Breast epithelium (tissue), 4 donors: ENCODE measurements at places on chromosomes 6 and 20.
A peak's percentile ranks its signal among the peaks of the same experiment; 100 is the strongest.

- H3K27ac ChIP-seq = no peak overlapping the region
- no peaks in the 10 kb centered on the region for H3K36me3 ChIP-seq
- no peak for DNase-seq
- no peak overlapping the region for H3K4me3 ChIP-seq
- H3K4me1 ChIP-seq = peaks cover 6% of the 10 kb centered on the region
Observed at GRCh38 chr20:51500936-51501335, 41.6 kb downstream of the NFATC2 start.

- no peaks in the 10 kb centered on the region for H3K4me1 ChIP-seq
- H3K27ac ChIP-seq = no peak overlapping the region
- H3K36me3 ChIP-seq = no peaks in the 10 kb centered on the region
- no peak overlapping the region for H3K4me3 ChIP-seq
Observed at GRCh38 chr6:68427630-68428029, 207.5 kb upstream of the ADGRB3 start.

DNA sequence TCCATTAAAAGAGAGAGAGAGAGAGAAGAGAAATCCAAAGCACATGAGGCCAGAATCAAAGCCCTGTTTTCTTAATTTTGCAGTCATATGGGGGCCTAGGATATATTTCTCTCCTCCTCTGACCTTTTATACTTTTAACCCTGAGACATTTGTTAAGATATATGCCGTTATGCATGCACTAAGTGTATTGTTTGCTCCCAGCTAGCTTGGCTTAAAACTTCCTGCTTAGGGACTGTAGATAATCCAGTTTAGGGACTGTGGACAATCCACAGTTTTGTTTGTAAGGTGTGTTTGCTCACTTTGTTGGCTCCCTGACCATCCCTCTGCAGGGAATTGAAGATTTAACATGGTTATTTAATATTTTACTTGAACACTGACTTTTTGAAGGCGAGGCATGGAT lies 166.3 kb upstream of the TSHZ2 start:
- no peak overlapping the region for H3K4me3 ChIP-seq
- no peaks in the 10 kb centered on the region for H3K4me1 ChIP-seq
- H3K36me3 ChIP-seq = no peaks in the 10 kb centered on the region
- no peaks in the 10 kb centered on the region for H3K27me3 ChIP-seq
- H3K27ac ChIP-seq = no peak overlapping the region

GRCh38 chr20:23246717-23247664 lies 103.6 kb upstream of the NXT1 start:
- no peaks in the 10 kb centered on the region for H3K36me3 ChIP-seq
- no peaks in the 10 kb centered on the region for H3K4me1 ChIP-seq
- DNase-seq = no peak

DNA sequence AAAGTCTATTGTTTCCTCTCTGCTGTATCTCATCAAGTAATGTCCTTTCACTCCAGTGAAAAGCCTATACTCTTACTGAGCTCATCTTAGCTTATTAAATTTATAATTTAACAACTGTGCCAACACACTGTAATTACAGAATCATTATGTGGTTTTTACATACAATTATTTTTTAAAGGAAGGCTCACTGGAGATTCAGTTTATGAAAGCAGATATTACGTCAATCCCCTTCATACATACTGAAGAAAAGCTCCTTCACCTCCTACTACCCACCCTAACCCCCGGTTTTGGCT lies 28.1 kb downstream of the ARHGAP18 start:
- H3K27ac ChIP-seq = peak overlapping the region; percentile 79
- no peaks in the 10 kb centered on the region for H3K36me3 ChIP-seq
- DNase-seq = no peak
- H3K4me3 ChIP-seq = no peak overlapping the region

- no peaks in the 10 kb centered on the region for H3K27me3 ChIP-seq
- no peaks in the 10 kb centered on the region for H3K36me3 ChIP-seq
- H3K27ac ChIP-seq = no peak overlapping the region
- peak overlapping the region; percentile 4 for H3K4me3 ChIP-seq
Observed at GRCh38 chr6:167093922-167094432, 28.9 kb upstream of the CCR6 start.

GRCh38 chr6:167952512-167952859 lies 45.0 kb upstream of the KIF25 start:
- H3K36me3 ChIP-seq = no peaks in the 10 kb centered on the region
- H3K4me1 ChIP-seq = no peaks in the 10 kb centered on the region
- H3K27ac ChIP-seq = no peak overlapping the region
- DNase-seq = no peak
- H3K4me3 ChIP-seq = no peak overlapping the region

- no peak overlapping the region for H3K27ac ChIP-seq
- H3K4me1 ChIP-seq = no peaks in the 10 kb centered on the region
- no peaks in the 10 kb centered on the region for H3K36me3 ChIP-seq
- no peak overlapping the region for H3K4me3 ChIP-seq
Observed at GRCh38 chr6:113594726-113595125, 262.4 kb upstream of the MARCKS start.

- no peaks in the 10 kb centered on the region for H3K4me1 ChIP-seq
- DNase-seq = no peak
- H3K36me3 ChIP-seq = no peaks in the 10 kb centered on the region
- no peaks in the 10 kb centered on the region for H3K27me3 ChIP-seq
- H3K27ac ChIP-seq = no peak overlapping the region
- H3K4me3 ChIP-seq = no peak overlapping the region
Observed at GRCh38 chr6:153725456-153725855, 313.6 kb upstream of the OPRM1 start.

- no peaks in the 10 kb centered on the region for H3K27me3 ChIP-seq
- H3K4me3 ChIP-seq = no peak overlapping the region
- H3K36me3 ChIP-seq = no peaks in the 10 kb centered on the region
- H3K27ac ChIP-seq = peak overlapping the region; percentile 33
- no peak for DNase-seq
- no peaks in the 10 kb centered on the region for H3K4me1 ChIP-seq
Observed at GRCh38 chr20:44736170-44737021, 9.3 kb upstream of the KCNK15 start.

DNA sequence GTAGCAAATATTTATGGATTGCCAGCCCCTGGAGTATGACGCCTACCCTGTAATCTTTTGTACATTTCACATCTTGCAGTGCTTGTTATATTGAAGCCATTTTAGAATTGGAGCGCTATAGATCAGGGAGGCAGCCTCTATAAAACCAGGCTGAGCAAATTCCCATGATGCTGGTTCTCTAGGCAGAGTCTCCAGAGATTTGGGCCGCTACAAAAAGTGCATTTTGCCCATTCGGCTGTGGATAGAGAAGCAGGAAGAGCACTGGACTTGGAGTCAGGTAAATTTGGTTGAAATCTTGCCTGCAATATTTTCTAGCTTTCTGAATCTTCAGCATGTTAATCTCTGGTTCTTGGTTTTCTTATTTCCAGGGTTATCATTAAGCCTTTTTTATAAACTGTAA lies 2.0 kb downstream of the YWHAB start:
- H3K4me3 ChIP-seq = peak overlapping the region; percentile 96
- H3K27me3 ChIP-seq = no peaks in the 10 kb centered on the region
- no peaks in the 10 kb centered on the region for H3K4me1 ChIP-seq

DNA sequence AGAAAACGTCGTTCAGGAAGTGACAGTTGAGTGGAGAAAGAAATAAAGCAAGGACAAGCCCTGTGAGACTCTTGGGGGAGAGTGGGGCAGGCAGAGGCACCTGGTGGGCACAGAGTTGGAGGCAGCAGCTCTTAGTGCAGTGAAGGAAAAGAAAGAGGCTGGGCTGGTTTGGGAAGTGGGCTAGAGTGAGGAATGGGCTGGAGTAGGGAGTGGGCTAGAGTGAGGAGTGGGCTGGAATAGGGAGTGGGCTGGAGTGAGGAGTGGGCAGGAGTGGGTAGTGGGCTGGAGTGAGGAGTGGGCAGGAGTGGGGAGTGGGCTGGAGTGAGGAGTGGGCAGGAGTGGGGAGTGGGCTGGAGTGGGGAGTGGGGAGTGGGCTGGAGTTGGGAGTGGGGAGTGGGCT lies 43.7 kb upstream of the BCAS1 start:
- H3K4me1 ChIP-seq = no peaks in the 10 kb centered on the region
- no peak for DNase-seq
- H3K27me3 ChIP-seq = no peaks in the 10 kb centered on the region
- no peak overlapping the region for H3K4me3 ChIP-seq
- H3K27ac ChIP-seq = no peak overlapping the region

GRCh38 chr6:17179530-17180073 lies 77.8 kb downstream of the STMND1 start:
- no peaks in the 10 kb centered on the region for H3K27me3 ChIP-seq
- H3K4me3 ChIP-seq = no peak overlapping the region
- DNase-seq = no peak
- no peaks in the 10 kb centered on the region for H3K36me3 ChIP-seq

DNA sequence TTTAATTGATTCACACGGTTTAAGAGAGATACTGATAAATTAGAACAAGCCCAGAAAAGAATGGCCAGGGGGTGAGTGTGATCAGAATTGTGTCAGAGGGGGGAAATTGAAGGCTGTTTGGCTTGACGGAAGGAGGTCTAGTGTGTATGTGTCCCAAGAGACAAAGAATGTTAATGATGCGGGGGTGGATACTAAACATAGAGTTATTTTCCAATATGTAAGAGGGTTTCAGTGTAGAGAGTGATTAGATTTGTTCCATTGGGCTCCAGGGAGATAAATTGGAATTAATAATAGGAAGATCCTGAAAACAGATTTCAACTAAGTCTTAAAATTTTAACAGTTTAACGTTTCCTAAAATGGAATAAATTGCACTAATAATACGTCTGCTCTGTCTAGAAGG lies 38.1 kb upstream of the UTRN start:
- H3K27ac ChIP-seq = no peak overlapping the region
- no peaks in the 10 kb centered on the region for H3K27me3 ChIP-seq
- H3K4me1 ChIP-seq = no peaks in the 10 kb centered on the region

DNA sequence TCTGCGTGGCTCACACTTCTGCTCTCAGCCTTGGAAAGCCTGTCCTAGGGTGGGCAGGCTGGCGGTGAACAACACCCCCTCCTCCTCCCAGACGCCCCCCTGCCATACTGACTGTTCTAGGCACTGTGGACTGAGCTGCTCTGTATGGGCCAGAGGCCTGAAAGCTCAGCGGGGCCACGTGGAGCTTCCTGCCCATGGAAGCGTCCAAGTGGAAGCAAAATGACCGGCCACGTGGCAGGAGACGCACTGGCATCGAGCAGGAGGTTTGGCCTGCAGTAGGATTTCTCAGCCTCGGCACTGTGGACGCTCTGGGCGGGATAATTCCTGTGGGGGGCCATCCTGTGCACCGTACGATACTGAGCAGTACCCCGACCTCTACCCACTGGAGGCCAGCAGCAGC lies 88.7 kb downstream of the GRM4 start:
- no peaks in the 10 kb centered on the region for H3K27me3 ChIP-seq
- no peaks in the 10 kb centered on the region for H3K36me3 ChIP-seq
- no peak for DNase-seq
- peak overlapping the region; percentile 66 for H3K27ac ChIP-seq
- no peaks in the 10 kb centered on the region for H3K4me1 ChIP-seq
- no peak overlapping the region for H3K4me3 ChIP-seq

DNA sequence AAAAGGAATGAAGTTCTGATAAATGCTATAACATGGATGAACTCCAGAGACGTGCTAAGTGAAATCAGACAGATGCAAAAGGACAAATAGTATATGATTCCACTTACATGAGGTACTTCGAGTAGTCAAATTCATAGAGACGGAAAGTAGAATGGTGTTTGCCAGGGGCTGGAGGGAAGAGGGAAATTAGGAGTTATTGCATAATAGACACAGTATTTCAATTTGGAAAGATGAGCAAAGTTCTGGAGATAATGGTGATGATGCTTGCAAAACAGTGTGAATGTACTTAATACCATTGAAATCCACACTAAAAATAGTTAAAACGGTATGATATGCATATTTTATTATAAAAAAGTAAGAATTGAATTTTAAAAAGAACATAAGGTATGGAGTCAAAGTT lies 84.9 kb upstream of the STXBP5 start:
- H3K36me3 ChIP-seq = no peaks in the 10 kb centered on the region
- H3K4me1 ChIP-seq = no peaks in the 10 kb centered on the region
- H3K4me3 ChIP-seq = no peak overlapping the region
- DNase-seq = no peak

DNA sequence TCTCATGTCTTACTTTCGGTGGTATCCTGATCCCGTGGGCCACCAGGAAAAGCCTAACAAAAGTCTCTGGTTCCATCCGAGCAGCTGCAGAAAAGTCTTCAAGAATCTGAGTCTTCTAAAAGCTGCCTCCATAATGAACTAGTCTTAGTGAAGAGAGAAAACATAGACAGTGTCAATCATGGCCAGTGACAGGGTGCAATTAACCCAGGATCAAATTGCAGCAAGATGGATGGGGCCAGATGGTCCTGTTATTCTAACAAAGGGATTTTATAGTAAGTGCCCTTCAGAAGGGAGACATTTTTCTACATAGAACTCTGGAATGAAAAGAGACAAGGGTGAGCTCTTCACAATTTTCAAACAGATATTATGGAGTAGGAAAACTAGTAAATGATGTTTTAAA lies 281.6 kb upstream of the ZFP64 start:
- H3K27ac ChIP-seq = no peak overlapping the region
- H3K27me3 ChIP-seq = no peaks in the 10 kb centered on the region
- H3K36me3 ChIP-seq = no peaks in the 10 kb centered on the region
- no peak overlapping the region for H3K4me3 ChIP-seq

- no peak for DNase-seq
- no peaks in the 10 kb centered on the region for H3K4me1 ChIP-seq
- H3K27ac ChIP-seq = no peak overlapping the region
- no peaks in the 10 kb centered on the region for H3K27me3 ChIP-seq
Observed at GRCh38 chr6:90559931-90560330, 26.9 kb downstream of the MAP3K7 start.

DNA sequence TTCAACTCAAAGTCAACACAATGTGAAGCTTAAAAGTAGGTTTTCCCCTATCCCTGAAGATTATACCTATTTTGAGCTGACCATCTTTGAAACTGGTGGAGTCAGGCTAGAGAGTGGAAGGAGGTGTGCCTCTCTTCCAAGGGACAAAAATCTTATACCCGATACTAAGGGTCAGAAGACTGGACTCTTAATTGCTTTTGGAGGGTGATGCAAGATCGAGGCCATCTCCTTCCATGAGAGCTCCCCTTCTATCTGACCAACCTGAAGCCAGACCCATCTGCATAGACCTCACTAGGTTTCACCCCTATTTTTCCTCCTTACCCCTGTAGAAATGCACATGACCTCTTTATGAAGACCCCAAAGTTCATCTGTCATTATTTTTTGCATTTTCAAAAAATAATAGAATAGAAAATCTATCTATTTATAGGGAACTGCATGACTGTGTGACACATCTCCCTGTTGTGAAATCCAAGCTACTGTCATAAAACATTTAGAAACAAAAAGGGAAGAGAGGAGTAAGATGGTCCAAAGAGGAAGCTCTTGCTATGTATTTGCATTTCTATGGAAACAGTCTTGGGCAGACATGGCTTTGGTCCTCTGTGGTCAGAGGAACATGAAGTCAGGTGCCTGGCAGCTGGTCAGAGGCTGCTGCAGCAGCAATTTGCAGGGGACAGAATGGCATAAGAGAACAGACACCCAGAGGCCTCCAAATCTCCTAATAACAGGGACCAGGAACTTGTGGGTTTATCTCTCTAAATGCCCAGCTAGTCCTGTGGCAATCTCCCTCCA lies 349.2 kb downstream of the MAFB start:
- no peaks in the 10 kb centered on the region for H3K4me1 ChIP-seq
- H3K27me3 ChIP-seq = no peaks in the 10 kb centered on the region
- H3K27ac ChIP-seq = no peak overlapping the region
- no peaks in the 10 kb centered on the region for H3K36me3 ChIP-seq
- DNase-seq = no peak
